PC-3 (cell line): ENCODE measurements at places on chromosomes 11 and 22. TPM values are rescaled to one million over a fixed set of nuclear protein-coding genes. Genes with fewer than 3 reads are reported as not detected.
A peak's percentile ranks its signal among the peaks of the same experiment; 100 is the strongest.

DNA sequence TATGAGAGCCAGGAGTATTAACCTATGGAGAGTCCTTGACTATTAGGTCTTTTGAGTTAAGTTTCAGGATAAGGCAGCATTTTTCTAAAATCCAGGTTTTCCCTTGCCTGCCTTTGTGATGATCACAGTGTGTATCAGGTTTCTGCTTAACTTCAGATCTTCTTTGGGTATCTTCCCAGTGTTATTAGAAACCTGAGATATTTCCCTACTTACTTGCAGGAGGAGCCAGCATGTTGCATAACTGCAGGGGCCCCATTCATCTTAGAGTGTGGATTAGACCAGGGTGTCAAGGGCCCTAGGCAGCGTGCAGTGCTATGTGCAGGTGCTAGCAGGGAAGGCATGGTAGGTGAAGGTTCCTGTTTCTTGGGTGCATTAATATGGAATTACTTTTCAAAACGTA lies 69.5 kb downstream of the ZNRF3 start:
- peak; percentile 2 for DNase-seq

GRCh38 chr11:26348776-26349175 lies 16.8 kb downstream of the ANO3 start:
- no peak for DNase-seq

DNA sequence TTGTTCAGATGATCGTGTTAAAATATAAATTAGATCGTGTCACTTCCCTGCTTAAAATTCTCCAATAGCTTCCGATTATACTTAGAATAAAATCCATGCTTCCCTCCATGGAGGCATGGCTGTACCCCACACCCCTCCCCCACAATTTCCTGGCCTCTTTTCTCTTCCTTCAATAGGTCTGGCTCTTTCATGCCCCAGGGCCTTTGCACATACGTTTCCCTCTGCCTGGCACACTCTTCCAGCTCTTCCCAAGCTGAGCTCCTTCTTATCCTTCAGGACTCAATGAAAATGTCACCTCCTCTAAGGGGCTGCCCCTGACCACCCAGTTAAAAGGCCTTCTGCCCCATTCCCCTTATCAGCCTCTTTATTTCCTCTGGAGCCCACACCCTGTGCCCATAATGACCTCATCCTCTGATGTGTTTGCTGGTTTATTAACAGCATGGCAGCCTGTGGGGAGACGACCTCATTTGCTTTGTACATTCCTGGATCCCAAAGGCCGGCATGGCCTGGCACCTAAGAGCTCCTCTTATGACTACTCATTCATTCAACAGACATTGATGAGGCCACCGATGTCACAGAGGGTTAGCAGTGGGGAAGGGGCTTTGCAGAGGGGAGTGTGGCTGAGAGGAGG lies 9.0 kb upstream of the FLRT1 start:
- no peak for DNase-seq

- DNase-seq, result peak; percentile 72
Observed at GRCh38 chr22:23182309-23183060, 2.2 kb downstream of the BCR start.

DNA sequence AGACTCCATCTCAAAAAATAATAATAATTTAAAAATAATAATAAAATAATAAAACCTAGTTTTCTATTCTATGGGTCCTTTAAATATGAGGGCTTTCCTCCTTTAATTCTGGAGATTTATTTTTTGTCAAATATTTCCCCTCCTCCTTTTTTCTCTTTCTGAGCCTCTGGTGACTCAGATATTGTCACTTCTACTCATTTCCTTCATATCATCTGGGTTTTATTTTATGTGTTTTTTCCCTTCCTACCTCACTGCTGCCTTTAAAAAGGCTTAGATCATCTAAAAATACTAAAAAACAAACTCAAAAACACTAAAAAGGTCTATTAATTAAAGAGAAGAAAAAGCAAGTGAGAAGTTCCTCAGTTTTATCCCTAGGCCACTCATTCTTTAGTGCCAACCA lies 138.9 kb downstream of the SPON1 start:
- DNase-seq, result no peak

DNA sequence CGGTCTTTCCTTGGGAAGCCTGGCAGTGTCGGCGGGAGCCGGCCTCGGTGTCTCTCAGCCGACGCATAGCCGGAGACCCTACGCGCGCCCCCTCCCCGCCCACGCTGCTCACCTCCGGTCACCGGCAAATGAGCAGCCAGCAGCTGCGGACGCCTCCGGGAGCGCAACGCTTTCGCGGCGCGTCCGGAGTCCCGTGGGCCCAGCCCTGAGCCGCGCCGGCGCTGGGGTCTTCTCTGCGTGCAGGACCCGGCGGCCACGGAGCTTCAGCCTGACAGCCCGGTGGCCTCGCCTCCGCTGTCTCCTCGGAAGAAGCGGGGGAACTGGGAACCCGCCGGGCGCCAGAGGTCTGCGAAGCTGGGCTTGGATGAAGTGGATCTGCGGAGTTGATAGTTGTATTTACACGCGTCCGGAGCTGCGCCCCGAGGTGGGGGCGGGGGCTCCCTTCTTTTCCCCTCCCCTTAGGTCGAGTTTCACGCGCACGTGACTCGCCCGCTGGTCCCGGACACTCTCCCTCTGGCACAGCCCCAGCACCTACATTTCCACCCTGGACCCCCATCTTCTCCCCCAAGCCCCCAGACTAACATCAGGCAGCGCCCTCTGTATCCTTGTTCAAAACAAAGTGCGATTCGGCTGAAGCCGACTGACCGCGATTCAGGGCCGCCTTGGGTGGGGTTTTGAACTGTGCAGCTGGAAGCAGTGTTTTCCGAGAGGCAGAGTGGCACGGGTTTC lies at the start of gene SLC43A1:
Gene SLC43A1, minus strand, starts transcription at position 371 of the 729 bp plus-strand sequence. CDS start 1,591 bp downstream, outside the sequence.
- peak; percentile 46 for DNase-seq

GRCh38 chr22:43000441-43001175 lies 14.3 kb downstream of the PACSIN2 start:
- peak; percentile 17 for DNase-seq

GRCh38 chr11:78171951-78172350 lies 16.5 kb downstream of the KCTD21 start:
- no peak for DNase-seq

Gene HEPHL1
- 3.3 and 4.4 TPM in 2 replicates for total RNA-seq

Gene SHISAL1
- 1.1 and 2.2 TPM in 2 replicates for total RNA-seq
